ENCODE measurements at places on chromosomes 7 and 10.

GRCh38 chr10:12703813-12704212 lies 297.7 kb downstream of the CCDC3 start:
- DNase-seq, result no peak

GRCh38 chr7:92336662-92337340 lies 91.0 kb downstream of the ANKIB1 start:
- DNase-seq, result no peak

DNA sequence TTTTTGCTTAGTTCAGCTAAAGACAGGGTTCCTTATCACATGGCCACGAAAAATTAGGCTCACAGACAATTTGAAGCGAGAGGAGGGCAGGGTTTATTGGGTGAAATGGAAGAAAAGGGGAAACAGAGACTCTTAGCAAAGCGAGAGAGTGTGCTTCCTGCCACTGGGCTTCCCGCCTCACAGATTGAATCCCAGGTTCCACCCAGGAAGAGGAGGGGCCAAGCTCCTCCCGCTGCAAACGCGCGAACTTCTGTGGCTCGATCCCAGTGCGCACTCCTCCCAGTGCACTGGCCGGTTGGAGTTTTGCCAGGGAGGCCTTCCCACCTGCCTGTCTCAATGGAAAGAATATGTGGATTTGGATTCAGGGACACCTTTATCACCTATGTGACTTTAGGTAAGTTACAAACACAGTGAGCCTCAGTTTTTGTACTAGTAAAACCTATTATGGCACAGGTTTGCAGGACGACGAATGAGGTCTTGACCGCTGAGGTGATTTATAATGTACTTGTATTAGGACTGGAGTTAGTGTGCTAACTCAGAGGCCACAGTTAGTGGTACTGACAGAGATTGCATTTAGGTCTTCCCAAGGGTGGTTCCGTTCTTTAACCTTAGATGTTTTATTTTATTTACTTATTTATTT lies 48.5 kb upstream of the SP8 start:
- DNase-seq, result no peak

DNA sequence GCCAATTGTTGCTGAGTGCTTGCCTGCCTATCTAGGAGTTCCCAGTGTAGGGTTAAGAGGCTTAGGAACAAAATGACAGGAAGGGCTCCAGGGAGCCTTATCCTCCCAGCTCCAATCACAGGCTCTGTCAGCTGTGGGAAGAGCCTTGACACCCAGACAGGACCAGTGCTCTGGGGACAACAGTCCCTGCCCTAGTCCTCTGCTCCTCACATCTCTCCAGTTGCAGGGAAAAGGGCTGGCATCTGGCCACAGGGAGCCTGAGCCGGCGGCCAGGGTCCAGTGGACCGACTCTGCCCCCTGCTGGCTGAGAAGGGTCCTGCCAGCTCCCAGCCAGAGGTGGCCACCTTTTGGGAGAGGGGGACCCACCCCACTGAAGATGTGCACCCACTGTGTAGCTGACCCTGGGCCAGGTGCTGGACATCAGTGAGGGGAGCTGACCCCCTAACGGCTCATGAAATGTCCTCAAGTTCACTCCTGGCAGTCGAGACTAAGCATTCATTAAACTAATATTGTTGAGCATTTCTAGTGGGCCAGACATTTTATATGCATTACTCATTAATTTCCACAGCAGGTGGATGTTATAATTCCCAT lies 17.6 kb downstream of the DNAJB12 start:
- DNase-seq, result no peak

DNA sequence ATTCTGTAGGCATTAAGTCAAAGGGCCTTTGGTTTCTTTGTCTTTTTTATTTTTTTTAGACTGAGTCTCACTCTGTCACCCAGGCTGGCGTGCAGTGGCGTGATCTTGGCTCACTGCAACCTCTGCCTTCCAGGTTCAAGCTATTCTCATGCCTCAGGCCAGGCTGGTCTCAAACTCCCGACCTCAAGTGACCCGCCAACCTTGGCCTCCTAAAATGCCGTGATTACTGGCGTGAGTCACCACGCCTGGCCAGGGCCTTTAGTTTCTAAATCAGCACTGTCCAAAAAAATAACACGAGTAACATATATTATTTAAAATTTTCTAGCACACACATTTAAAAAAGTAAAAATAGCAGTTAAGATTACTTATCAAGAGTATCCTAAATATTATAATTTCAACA lies 11.1 kb upstream of the ACSL5 start:
- no peak for DNase-seq

- DNase-seq, result peak; percentile 34
These were observed 73.4 kb downstream of the SHH start for GRCh38 chr7:155738652-155739537.

- no peak for DNase-seq
These were observed 226.2 kb upstream of the DGKB start for GRCh38 chr7:15128716-15129115.

DNA sequence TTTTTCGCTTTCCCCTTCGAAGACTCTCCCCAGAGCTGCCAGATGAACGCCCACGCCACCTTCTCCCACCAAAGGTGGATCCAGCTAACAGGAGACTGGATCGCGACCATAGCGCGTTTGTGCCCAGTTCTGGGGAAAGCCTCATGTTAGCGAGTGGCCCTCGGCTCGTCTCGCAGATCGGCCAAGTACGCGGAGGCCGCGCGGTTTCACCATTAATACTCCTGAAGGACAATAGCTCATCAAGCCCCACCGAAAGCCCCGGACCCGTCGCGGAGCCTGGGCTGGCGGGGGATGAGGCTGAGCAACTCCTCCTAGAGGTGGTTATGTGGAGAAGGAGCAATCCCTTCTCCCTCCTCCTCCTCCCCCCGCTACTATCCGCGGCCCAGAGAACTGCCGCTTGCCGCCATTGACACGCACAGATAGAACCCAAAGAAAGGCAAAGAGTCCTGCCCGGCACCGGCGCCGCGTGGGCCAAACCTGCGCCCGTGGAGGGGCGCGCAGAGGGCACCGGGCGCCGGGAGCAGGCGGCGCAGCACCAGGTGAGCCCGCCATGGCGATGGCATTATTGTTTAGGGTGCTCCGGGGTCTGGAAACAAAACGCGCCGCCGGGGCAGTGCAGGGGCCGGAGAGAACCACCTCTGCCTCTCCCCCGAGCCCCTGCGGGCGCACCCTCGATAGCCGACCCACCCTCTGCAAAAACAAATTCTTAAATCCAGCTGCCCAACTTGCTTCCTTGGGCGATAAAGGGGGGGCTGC lies at the start of gene MACROH2A2:
MACROH2A2 (plus strand) TSS at position 385 of the 756 bp plus-strand sequence. CDS start 22,813 bp downstream, outside the sequence.
- DNase-seq, result no peak

- no peak for DNase-seq
These were observed 4.9 kb upstream of the PPIA start for GRCh38 chr7:44791278-44792219.

DNA sequence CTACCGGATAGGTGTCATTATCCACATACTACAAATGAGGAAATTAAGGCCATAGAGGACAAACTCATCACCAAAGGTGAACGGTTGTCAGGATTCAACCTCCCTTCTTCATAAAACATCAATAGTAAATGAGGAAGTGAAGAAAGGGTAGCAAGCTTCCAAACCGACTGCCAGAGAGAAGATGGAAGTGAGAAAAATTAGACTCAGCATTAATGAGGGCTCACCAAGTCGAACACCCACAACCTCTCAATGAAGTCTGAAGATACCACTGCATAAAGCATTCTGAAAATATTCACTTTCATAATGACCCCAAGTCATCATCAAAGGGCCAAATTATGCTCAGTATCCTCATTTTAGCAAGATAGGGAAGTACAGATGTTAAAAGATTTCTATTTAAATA lies 29.6 kb downstream of the ABCB4 start:
- DNase-seq, result no peak

DNA sequence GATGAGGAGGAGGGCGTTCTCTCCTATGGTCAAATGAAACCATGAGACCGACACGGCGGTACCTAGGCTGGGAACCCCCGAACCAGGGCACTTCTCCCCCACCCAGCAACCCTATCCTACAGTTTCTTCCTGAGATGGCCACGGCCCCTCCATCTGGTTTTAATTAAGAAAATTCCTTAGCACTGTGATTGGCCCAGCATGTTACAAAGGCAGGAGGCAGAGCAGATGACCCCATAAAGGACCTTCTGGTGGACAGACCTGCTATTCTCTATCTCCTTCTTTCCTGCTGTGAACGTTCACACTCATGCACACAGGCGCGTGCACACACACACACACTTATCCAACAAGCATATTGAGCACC lies 129.4 kb downstream of the RGS10 start:
- DNase-seq, result no peak

DNA sequence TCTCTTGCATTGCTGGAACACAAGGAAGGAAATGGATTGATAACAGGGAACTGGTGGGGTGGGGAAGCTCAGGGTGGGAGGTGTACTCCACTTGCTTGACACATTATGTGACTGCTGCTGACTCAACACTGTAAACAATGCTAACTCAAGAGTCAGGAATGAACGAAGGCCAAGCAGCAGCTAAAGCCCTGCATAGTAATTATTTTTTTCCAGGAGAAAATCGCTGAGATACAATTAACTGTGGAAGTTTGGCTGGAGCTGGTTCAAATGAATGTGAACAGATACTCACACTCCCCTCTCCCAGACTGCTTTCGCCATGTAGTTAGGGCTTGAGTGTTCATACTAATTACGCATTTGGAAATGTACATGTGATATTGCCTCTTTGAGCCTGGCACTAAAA lies 170.9 kb upstream of the AOAH start:
- no peak for DNase-seq

DNA sequence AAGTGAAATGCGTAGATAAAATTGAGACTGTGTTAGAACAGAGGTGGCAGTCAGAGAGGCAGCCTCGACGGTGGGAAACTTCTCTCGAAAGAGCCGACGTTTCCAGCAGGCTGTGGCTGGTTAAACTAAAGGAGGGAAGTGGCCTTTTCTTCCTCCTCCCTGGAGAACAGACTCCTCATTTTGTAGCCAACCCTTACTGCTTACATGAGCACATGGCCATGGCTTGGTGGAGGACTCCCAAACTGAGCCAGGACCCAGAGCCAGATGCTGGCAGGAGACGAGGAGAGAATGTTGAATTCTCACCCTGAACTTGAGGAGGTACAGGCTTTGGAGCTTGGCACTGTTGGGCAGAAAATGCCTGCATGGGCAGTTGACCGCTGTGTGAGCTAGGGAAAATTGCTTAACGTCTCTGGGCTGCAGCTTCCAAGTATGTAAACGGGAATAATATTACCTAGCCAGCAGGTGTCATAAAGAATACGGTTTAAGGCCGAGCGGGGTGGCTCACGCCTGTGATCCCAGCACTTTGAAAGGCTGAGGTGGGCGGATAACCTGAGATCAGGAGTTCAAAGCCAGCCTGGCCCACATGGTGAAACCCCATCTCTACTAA lies 24.5 kb downstream of the MMD2 start:
- no peak for DNase-seq

DNA sequence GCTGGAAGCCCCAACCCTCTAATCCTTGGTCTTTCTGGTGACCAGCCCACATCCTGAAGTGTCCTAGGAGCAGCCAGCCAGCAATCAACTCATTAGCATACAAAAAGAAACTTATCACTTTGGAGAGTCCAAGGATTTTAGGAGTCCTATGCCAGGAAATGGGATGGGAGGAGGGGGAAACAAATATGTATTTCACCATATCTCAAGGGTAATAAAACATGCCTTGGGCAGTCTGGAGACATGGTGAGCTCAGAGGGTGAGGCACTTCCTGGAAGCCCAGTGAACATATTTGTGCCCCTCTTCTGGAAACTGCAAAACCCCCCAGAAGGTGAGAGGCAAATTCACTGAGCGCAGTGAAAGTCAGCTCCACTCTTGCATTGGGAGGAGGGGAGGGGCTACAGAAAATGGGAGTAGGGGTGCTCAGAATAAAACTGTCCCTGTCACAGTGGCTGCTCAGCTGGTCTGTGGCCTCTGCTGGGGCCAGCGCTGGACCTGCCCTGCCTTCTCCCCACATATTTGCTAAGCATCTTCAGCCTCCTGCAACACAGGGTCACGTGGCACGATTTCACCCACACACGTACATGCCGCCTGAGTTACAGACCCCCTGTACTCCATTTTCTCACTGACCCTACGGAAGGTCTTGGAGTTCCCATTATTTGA lies 17.7 kb upstream of the ZMIZ1 start:
- no peak for DNase-seq

- no peak for DNase-seq
These were observed 67.3 kb downstream of the GLCCI1 start for GRCh38 chr7:8035647-8036518.
